NCI-H460 (cell line): ENCODE measurements at places on chromosomes 13 and 19. TPM values are rescaled to one million over a fixed set of nuclear protein-coding genes. Genes with fewer than 3 reads are reported as not detected.

DNA sequence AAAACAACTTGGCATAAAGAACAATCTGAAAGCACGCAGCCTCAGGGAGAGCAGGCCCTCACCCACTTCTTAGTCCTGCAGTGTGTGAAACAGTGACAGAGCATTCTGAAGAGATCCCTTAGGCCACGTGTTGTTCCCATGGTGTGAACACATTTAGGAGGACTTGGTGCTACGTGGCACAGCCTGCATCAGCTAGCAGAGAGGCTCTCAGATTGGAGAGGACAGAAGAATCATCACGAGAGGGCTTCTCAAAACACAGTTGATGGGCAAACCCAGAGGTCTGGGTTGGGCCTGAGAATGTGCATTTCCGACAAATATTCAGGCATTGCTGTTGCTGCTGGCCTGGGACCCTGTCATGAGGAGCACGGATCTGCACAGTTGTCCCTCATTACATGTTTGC is 26.1 kb upstream of the TFDP1 start:
- DNase-seq, result no peak

DNA sequence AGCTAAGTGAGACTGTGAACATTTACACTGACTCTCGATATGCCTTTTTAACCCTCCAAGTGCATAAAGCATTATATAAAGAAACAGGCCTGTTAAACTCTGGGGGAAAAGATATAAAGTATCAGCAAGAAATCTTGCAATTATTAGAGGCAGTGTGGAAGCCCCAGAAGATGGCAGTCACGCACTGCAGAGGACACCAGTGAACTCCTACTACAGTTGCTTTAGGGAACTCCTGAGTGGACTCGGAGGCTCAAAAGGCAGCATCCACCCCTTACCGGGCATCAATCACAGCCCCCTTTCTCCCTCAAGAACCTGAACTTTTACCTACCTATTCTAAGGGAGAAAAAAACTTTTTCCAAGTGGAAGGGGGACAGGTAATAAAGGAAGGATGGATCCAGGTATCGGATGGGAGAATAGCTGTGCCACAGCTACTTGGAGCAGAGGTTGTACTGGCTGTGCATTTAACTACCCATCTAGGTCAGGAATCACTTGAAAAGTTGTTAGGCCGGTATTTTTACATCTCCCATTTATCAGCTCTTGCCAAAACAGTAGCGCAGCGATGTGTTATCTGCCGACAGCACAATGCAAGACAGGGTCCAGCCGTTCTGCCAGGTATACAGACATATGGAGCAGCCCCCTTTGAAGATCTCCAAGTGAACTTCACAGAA is 80.1 kb downstream of the ZNF486 start:
- DNase-seq, result no peak

GRCh38 chr19:8210421-8211101 is 1.4 kb downstream of the CERS4 start:
- no peak for DNase-seq

DNA sequence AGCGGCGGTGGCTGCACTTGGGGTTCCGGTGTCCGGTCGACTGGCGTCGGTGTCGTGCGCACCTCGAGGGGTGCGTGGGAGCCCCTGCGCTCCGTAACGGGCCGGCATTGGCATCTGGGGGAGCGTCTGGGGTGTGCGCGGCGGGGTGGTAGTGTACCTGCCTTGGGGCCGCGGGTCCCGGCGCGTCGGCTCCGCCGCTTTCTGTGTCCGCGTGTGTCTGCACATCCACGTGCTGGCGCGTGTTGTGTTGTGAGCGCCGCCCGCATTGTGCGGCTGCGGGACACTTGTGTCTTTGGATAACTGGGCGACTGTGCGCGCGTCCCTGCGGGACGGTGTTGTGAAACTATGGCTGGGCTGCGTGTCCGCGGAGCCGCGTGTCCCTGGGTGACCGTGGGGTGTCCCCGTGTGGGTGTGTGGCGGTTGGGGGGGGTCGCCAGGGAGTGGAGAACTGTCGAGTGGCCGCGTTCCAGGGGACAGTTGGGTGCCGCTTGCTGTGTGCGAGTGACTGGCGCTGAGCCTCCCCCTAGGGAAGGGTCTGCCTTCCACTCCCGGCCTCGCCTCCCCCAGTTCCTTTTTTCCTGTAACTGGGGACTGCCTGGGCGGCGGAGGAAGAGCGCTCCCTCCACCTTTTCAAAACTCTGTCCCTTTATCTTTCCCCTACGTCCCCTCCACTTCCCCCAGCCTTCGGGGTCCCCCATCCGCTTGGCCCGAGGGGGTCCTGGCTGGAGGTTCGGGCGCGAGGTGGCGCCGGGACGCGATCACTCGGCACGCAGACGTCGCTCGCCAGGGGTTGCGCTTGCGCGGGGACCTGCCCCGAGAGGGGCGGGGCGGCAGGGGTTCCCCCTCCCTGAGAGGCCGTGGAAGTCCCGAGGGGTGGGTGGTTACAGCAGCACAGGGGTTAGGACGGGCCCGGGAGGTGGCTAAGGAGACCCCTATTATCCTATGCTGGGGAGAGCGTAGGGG is 5.7 kb upstream of the NFIC start:
- no peak for DNase-seq

DNA sequence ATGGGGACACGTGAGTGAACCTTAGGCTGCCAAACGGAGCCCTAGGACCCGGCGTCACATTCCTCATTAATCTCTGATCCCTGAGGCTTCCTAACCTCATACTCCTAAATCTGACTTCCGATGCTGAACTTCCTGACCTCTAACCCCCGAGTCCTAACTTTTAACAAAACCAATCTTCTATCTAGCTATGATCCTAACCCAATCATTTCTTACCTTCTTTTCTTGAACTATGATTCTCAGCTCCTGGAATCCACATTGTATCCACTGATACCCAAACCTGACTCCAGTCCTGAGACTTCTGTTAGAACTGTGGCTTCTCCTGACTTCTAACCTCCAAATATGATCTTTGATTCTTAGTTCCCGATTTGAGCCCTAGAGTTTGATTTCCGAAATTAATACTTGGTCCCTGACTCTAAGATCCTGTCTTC is 447 bp downstream of the NFKBIB start:
- DNase-seq, result no peak

- no peak for DNase-seq
These were observed 7.8 kb downstream of the DOT1L start for GRCh38 chr19:2171349-2172145.

GRCh38 chr19:41548954-41549688 is 26.8 kb upstream of the CEACAM21 start:
- DNase-seq, result no peak

DNA sequence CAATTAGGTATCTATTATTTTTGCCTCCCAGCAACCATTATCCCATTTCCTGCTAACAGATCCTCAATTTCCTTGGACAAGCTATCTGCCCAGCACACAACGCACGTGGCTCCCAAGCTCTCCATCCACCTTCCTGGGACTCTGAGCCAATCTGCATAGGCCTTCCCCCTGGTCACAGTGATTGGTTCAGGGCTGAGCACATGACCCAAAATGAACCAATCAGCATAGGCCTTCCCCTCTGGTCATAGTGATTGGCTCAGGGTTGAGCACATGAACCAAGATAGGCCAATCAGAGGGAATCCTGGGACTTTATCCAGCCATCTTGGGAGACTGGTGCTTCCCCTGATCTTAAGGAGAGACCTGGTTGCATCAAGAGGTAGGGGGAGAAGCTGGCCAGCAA is 5.8 kb downstream of the CPAMD8 start:
- DNase-seq, result no peak

- DNase-seq, result no peak
These were observed 352.6 kb downstream of the TBC1D4 start for GRCh38 chr13:75129331-75129730.

- no peak for DNase-seq
These were observed 127.0 kb upstream of the IPO5 start for GRCh38 chr13:97826421-97827012.

GRCh38 chr19:5968431-5969373 is 9.2 kb downstream of the RANBP3 start:
- DNase-seq, result no peak

DNA sequence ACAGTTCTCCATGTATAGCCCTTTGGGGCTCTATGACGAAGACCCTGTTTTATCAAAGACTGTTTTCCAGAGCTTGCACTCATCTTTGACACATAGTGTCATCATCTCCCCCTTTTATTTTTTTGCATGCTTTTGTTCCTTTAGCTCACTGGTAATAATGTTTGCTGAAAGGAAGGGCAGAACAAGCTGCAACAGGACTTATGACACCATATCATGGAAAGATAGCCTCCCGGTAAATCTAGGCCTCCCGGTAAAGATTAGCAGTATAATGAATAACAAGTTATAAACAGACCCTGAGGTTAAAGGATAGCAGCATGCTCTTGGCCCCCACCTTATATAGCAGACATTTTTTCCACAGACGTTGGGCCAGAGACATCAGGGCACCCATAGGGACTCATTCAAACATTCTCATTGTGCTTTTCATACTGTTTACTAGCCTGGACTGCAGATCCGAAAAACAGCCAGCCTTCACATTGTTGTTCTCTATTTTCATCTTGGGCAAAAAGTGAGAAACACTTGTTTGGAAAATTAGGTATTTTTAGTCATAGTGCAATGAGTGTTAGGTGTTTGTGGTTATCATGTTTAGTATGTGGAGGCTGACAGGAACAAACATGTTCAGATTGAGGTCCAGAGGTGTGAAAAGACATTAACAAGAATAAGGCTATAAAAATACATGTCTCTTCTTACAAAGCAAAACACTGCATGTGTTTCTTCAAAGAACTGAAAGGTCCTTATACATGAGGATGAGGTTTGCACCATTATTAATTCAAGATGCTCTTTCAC is 136.9 kb upstream of the SPRY2 start:
- DNase-seq, result no peak

GRCh38 chr19:43518051-43518450 is 8.9 kb downstream of the ETHE1 start:
- DNase-seq, result no peak

GRCh38 chr13:28429685-28430290 is 65.1 kb downstream of the FLT1 start:
- no peak for DNase-seq

- no peak for DNase-seq
These were observed 224.7 kb downstream of the DCT start for GRCh38 chr13:94254737-94255136.

DNA sequence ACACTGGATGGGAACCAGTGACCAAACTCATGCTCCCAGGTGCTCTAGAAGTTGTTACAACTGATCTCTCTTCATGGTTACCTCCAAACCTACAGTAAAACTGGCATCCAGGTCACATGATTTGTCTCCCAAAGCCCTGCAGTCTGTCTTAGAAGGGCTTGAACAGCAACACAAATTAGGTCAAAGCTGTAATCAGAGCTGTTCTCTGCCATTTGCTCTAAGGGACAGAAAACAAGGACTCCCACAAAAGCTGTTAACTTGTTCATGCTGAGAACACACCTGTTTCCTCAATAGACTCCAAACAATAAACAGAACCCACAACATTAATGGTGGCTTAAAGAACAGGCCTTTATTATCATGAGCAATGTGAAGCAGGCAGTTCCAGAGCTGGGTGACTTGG is 8.0 kb downstream of the ZNF671 start:
- DNase-seq, result no peak

DNA sequence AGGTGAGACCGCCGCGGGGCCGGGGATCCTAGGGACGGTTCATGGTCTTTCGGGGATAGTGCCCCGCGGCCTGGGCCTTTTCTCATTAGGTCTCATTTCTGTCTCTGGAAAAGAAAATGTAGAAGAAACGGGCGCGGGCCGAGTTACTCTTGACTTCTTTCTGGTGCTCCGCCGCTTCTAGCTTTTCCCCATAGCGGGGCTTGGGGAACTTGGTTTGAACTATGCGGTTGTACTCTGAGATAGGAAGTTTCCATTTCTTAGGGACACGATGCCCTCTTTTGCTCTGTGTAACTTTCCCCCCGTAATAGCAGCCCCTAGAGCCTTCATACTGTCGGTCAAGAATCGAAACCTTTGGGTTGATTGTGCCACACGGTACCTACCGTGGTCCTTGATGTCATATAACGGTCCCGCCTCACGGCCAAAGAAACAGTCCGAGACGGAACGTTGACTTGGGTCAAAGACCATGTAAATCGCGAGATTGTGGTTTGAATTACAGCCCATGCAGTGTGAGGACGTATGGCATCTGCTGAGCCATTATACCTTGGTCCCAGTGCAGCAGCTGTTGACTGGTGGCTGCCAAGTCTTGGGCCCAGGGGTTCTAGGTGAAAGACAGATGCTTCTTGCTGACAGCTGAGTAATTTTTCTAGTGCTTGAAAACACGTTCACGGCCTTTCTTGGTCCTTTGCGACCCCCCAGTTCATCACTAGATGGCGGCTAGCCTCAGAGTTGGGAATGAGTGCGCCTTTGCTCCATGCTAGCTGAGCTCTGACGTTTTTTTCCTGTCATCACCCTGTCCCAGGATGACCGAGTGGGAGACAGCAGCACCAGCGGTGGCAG is 487 bp downstream of the RPS5 start:
- no peak for DNase-seq

- DNase-seq, result no peak
These were observed 37.3 kb downstream of the KL start for GRCh38 chr13:33053397-33054066.

DNA sequence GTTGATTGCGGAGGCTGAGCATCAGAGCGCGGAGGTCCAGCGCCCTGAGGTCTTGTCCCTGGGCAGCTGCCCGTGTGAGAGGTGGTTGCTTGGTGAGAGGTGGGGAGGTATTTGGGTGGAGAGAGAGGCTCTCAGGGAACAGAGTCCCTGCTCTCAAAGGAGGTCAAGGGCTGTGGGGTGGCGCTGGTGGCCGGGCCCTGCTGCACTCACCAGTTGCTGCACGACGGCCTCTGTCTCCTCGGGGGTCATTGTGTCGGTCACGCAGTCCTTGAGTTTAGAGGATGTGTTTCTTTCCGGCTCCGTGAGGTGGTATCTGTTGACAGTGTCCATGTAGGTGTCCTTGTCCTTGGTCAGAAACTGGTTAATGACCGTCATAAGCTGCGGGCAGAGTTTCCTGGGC is 95.5 kb downstream of the WTIP start:
- DNase-seq, result no peak

DNA sequence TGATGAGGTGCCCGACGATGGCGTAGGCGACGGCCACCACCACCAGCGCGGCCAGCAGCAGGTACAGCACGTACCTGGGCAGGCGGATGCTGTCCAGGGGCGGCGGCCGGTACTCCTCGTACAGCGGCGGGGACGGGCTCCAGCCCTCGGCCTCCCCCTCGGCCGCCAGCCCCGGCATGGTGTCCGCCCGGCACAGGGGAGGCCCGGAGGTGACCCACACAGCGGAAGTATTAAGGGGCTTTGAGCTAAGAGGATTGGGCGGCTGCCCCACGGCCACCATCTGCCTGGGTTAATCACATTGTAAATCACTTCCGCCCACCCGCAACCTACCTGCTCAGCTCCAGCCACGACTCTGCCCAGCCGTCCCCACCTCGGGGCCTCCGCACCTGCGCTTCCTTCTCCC is at the start of gene SMIM44:
TSS of gene SMIM44 (minus strand) at position 216 of the 403 bp plus-strand sequence. CDS start at position 178, 38 bp downstream.
- DNase-seq, result no peak

- no peak for DNase-seq
These were observed 257.8 kb upstream of the IPO5 start for GRCh38 chr13:97695684-97696083.

- no peak for DNase-seq
These were observed 1.8 kb upstream of the ATP11A start for GRCh38 chr13:112687836-112688559.

The BTBD2 gene
- 32.9 and 33.7 TPM in 2 replicates for total RNA-seq

The ZNF560 gene
- not detected in 2 replicates for total RNA-seq

The FUT3 gene
- total RNA-seq, result not detected in 2 replicates

The DOCK9 gene
- 11.5 and 12.6 TPM in 2 replicates for total RNA-seq

The CBY2 gene
- total RNA-seq, result 0.81 and 1.1 TPM in 2 replicates

The KISS1R gene
- not detected in 2 replicates for total RNA-seq

The FOSB gene
- total RNA-seq, result 1.7 and 1.9 TPM in 2 replicates

The TECR gene
- total RNA-seq, result 53.8 and 59.1 TPM in 2 replicates

The ATP12A gene
- total RNA-seq, result 0.10 TPM in 1 of 2 replicates, not detected in the other

The TEX29 gene
- total RNA-seq, result not detected in 2 replicates

The GARIN5A gene
- total RNA-seq, result 0.26 and 0.92 TPM in 2 replicates
